ENCODE measurements at places on chromosomes 1 and 21. TPM values are rescaled to one million over a fixed set of nuclear protein-coding genes. Genes with fewer than 3 reads are reported as not detected.

The FAM229A gene
- 21.6 TPM for total RNA-seq

GRCh38 chr1:29990304-29990703 is 733.1 kb downstream of the MATN1 start:
- H3K4me3 ChIP-seq: no peak overlapping the region
- no peaks in the 10 kb centered on the region for H3K27me3 ChIP-seq
- H3K36me3 ChIP-seq: no peaks in the 10 kb centered on the region
- H3K27ac ChIP-seq: no peak overlapping the region
- no peak for DNase-seq
- H3K4me1 ChIP-seq: no peaks in the 10 kb centered on the region

The CEP350 gene
- 150 TPM for total RNA-seq

DNA sequence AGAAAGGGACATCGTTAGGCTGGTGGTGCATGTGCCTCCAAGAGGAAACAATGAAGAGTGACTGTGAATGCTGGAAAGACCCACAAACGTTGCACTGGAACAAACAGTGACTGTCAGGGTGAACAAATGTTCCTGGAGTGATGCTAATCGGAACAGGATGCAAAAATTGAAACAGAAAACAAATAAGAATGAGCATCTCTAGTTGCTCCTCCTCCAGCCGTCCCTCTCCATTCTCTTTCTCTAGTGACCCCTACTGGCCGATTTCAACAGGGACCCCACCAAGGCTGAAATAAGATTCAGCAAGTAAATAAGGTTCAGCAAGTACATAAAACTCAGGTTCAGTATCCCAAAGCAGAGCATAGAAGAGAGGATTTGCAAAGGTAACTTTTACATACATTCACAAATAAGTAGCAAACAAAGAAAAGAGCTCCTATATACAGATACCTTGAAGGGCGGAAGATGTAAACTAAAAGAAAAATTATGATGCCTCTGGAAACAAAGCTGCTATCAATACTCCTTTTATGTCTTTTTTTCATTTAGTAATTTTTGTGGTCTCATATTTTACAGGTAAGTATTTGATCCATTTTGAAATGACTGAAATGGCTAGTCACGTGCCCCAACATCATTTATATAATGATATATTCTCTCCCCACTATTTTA is 836.1 kb upstream of the ADAMTS5 start:
- no peaks in the 10 kb centered on the region for H3K4me1 ChIP-seq
- no peaks in the 10 kb centered on the region for H3K27me3 ChIP-seq
- H3K27ac ChIP-seq: no peak overlapping the region
- peak; percentile 44 for DNase-seq

The PADI2 gene
- total RNA-seq: 3.7 TPM

The RIMS3 gene
- 4.7 TPM for total RNA-seq

- peak overlapping the region; percentile 77 for H3K27ac ChIP-seq
- peaks cover 29% of the 10 kb centered on the region for H3K4me1 ChIP-seq
- peaks cover 9% of the 10 kb centered on the region for H3K36me3 ChIP-seq
- no peak overlapping the region for H3K4me3 ChIP-seq
Observed at GRCh38 chr1:26991310-26992116, 2.0 kb upstream of the TRNP1 start.

DNA sequence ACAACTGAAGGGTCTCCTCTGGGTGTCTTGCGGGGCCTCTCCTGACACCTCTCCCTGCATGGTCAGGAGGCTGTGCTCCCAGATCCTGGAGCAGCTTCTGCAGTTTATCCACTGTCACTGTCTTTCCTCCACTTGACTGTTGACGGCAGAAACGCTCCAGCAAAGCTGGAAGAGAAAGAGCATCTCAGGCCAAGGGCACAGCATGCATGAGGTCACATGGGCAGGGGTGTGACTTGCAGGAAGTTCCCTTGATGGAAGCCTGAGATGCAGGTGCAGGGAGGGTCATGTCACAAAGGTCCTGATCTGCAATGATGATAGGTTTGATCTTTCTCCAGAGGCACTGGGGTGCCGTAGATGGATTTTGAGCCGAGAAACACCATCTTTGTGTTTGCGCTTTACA is 23.3 kb downstream of the SLC44A3 start:
- no peaks in the 10 kb centered on the region for H3K4me1 ChIP-seq
- no peak for DNase-seq
- H3K4me3 ChIP-seq: no peak overlapping the region

GRCh38 chr1:68010090-68010489 is 40.3 kb downstream of the DIRAS3 start:
- H3K36me3 ChIP-seq: no peaks in the 10 kb centered on the region
- no peak overlapping the region for H3K4me3 ChIP-seq
- peak; percentile 20 for DNase-seq
- no peaks in the 10 kb centered on the region for H3K27me3 ChIP-seq

- peak overlapping the region; percentile 73 for H3K27ac ChIP-seq
- H3K4me1 ChIP-seq: peaks cover 9% of the 10 kb centered on the region
- no peak overlapping the region for H3K4me3 ChIP-seq
- DNase-seq: peak; percentile 52
- H3K36me3 ChIP-seq: no peaks in the 10 kb centered on the region
- H3K27me3 ChIP-seq: no peaks in the 10 kb centered on the region
Observed at GRCh38 chr21:26801498-26801897, 43.7 kb downstream of the ADAMTS1 start.

DNA sequence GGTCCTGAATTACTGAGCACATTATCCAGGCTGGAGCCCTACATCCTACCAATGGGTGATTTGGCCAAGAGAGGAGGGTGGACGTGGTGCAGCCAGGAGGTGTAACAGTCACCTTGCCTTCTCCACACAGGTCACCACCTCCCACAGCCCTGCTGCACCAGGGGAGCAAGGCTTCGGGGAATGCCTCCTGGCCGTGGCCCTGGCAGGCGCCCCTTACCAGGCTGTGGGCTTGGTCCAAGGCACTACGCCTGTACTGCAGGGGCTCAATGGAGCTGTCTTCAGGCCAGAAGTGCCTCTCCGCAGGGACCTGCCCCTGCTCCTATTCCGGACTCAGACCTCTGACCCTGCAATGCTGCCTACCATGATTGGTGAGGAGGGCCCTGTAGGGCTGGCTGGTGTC is 26.0 kb downstream of the HMGCS2 start:
- no peaks in the 10 kb centered on the region for H3K27me3 ChIP-seq
- no peak overlapping the region for H3K27ac ChIP-seq
- no peak overlapping the region for H3K4me3 ChIP-seq
- H3K4me1 ChIP-seq: peaks cover 58% of the 10 kb centered on the region
- DNase-seq: no peak

DNA sequence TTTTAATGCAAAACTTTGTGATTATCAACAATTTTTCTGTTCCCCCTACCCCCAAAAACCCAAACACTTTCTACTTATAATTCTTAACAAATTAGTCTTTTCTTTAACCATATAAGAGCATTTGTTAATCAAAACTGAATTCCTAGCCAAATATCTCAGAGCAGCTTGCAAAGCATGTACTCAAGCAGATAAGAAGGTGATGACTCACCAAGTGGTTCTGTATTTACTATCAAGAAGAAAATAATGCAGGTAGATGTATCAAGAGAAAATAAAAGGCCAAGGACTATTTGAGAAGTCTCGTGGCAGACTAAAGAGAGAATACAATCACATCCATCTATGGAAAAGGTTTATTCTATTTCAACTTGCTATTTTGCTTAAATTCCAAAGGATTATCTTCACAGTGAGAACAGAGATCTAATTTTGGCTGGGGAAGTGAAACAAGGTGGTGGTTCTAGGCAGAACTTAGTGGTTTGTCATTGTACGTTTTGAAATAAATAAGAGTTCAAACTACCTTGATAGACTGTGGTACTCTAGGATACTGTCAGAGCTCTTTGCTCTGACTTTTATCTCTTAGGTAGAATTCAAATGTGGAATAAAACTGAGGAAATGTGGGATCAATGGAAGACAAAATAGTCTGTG is 94.7 kb upstream of the NRIP1 start:
- H3K36me3 ChIP-seq: no peaks in the 10 kb centered on the region
- H3K4me1 ChIP-seq: peaks cover 6% of the 10 kb centered on the region
- no peak for DNase-seq
- H3K4me3 ChIP-seq: no peak overlapping the region

The IL12RB2 gene
- total RNA-seq: not detected
